NCI-H526 (cell line): ENCODE measurements at places on chromosomes 7 and 10.

GRCh38 chr7:146656988-146657387 lies 540.4 kb downstream of the CNTNAP2 start:
- DNase-seq: no peak

- no peak for DNase-seq
Observed at GRCh38 chr10:132386419-132386831, 10.6 kb upstream of the PWWP2B start.

DNA sequence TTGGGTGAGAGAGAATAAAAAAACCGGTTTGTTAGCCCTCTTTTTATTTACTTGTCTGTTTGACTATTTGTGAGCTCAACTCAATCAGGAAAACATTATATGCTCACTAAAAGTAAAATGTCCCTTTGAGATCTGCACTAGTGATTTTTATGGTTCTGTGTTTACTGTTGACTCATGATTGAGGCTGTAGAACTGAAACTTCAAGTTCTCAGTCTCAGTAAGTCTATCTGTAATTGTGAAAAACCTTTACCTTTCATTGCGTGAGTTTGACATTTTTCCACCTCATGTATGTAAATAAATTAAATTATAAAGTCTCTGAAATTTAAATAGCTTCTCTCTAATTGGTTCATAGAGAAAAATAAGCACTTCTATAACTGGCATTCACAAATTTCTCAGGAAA lies 17.0 kb upstream of the CASD1 start:
- DNase-seq: no peak

DNA sequence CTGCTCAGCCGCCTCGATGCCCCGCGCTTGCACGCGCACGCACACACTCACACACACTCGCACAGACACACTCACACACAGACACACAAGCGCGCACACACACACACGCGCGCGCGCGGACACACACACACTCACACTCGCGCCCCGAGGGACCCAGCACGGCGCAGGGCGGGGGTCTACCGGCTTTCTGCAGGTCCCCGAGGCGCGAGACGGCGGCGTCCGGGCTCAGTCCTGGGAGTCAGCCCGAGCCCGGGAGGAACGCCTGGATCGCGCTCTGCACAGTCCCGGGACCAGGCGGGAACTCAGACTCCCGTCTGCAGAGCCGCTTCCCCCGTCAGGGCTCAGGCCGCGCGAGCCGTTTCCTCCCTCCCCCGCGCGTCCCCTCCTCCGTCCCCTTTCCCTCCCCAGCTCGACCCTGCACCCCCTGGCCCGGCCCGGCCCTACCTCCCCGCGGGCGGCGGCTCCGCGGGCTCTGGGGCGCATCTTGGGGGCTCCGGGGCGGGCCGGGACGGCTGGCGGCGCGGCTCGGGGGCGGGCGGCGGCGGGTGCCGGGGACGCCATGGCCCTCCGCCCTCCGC lies 464 bp downstream of the DENND2A start:
- peak; percentile 48 for DNase-seq

- DNase-seq: no peak
Observed at GRCh38 chr7:137546009-137546408, 202.5 kb upstream of the PTN start.

DNA sequence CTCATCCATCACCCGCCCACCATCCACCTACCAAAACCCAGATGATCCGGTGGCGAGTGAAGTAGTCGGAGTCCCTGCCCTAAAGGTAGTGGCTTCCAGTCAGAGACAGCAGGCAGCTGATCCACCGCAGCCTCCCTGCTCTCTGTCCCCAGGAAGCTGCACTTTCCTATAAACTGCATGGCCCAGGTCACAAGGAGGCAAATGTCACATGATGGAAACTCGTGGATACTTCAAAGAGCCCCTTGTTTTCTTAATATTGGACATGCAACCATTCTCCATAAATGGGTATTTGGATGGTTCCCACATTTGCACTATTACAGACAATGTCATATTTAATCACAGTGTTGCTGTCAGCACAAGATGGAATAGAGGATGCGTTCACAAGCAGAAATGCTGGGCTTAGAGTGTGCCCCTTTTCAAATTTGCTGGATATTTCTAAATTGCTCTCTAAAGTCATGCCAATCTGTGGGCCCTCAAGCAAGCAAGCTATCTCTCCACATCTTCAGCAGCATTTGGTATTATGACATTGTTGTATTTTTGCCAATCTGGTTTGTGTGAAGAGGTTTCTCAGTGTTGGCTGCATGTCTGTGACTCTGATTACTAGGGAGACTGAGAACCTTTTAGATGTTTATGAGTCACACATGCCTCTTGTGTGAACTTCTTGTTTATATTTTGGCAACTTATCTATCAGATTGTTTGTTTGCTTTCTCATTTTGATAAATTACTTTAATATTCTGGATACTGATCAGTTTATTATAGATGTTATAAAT lies 822.0 kb downstream of the TNS3 start:
- no peak for DNase-seq

DNA sequence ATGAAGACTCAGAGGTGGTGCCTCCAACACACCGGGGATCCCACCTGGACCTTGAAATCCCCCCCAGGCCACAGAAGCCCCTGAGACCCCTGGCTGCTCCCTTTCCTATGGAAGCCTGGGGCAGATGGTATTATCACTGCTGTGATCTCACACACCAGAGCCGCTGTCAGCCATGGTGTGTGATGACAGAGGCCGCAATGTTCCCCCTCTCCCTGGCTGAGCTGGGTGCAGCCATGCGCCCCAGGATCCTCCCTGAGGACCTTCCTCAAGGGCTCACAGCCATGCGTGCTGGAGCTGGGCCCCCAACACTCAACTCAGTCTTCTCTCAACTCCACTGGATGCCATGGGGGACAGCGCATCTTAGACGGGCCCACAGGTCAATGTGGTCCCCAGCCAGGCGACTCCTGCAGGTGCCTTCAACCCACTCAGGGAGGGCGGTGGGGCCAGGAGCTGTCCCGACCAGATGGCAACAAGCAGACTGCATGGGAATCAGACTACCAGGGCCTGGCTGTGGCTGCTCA lies 44.9 kb downstream of the VIPR2 start:
- no peak for DNase-seq

GRCh38 chr10:42865716-42866114 lies 83.1 kb downstream of the BMS1 start:
- DNase-seq: no peak

GRCh38 chr10:92662848-92663247 lies 26.9 kb upstream of the HHEX start:
- DNase-seq: no peak

DNA sequence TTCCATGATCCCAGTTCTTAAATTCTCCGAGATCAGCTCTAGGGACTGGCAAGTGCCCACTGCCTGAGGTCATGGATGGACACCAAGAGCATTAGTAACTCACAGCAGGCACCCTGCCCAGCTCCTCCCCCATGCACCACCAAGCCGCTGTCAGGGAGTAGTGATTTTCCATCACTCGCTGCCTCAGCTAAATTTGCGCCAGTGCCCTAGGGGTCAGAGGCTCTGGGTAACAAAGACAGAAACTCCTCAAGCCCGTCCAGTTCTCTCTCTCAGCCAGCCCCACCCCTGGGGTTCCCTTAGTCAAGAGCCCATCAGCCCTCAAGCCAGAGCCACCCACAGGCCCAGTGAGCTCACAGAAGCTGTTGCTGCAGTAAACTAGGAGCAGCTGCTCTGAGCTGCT lies 30.0 kb downstream of the PAX2 start:
- no peak for DNase-seq

- DNase-seq: peak; percentile 45
Observed at GRCh38 chr7:150784120-150784736, 15.9 kb downstream of the TMEM176B start.

GRCh38 chr7:50353201-50353600 lies 48.7 kb downstream of the IKZF1 start:
- no peak for DNase-seq

DNA sequence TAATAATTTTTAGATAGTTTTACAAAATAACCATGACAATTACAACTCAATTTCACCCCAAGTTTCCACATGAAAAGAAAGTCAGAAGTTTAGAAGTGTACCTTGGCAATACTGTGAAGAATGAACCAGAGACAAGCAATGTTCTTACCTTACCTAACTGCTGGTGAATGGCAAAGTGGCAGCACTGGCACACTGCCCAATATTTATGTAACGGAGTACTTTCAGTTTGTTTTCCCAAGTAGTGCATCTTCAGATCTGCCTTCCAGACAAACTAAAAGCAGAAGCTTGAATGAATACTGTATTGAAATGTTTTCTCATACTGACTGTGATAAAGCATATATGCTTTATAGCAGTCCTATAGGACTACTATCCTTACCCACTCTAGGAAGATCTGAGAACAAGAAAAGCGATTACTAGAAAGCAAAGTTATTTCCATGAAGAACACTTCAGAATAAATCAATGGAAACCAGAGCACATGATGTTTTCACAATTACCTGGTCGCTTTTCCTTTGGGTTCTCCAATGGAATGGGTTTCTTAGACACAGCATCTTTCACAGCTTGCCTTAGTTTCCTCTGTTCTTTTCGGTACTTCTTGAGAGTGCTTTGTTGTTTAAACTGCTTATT lies 1.5 kb downstream of the NOC3L start:
- no peak for DNase-seq

DNA sequence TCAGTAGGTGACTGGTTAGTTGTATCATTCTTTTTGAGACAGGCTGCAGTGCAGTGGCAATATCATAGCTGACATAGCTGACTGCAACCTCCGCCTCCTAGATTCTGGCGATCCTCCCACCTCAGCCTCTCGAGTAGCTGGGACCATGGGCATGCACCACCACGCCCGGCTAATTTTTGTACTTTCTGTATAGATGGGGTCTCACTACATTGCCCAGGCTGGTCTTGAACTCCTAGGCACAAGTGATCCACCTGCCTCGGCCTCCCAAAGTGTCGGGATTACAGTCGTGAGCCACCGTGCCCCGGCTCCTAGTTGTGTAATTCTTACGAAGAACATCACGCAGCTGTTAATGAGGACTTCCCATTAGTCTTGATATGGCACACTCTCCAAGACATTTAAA lies 123.4 kb upstream of the VKORC1L1 start:
- no peak for DNase-seq

DNA sequence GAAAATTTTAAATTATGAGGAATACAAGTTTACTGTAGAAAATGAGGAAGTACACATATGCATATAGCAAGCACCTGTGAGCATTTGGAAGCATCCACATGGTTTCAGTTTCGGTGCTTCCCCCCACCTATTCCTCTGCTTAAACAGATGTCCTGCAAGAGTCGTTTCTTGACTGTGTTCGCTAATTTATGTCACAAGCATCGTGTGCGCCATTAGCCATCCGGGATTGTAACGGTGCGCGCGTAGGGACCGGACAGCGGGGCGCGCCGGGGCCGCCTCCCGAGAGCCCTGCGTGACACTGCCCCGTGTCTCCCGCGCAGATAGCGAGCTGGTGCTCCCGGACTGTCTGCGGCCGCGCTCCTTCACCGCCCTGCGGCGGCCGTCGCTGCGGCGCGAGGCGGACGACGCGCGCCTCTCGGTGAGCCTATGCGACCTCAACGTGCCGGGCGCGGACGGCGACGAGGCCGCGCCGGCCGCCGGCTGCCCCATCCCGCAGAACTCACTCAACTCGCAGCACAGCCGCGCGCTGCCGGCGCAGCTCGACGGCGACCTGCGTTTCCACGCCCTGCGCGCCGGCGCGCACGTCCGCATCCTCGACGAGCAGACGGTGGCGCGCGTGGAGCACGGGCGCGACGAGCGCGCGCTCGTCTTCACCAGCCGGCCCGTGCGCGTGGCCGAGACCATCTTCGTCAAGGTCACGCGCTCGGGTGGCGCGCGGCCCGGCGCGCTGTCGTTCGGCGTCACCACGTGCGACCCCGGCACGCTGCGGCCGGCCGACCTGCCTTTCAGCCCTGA lies 90.9 kb downstream of the NEURL1 start:
- no peak for DNase-seq

- DNase-seq: no peak
Observed at GRCh38 chr10:70459061-70459773, 17.7 kb upstream of the NODAL start.

- DNase-seq: no peak
Observed at GRCh38 chr10:58358314-58358933, 23.6 kb downstream of the UBE2D1 start.

DNA sequence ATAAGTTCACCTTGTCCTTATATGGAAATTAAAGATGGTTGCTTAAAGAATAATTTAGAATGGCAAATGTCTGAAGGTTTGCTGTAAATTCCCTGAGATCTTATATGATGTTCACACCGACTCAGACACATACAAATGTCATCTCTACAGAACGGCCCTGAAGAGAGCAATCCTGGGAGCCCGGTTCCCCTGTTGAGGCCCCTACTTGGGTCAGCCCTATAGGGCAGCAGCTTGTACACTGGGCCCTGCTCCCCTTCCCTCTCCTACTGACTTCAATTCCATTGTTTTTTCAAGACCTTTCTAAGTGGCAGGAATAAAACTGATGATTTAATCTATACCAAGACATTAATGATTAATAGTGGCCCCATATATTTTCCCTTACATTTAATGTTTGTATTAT lies 813.3 kb upstream of the C7orf33 start:
- DNase-seq: no peak

- no peak for DNase-seq
Observed at GRCh38 chr10:130368761-130369560, 232.8 kb downstream of the GLRX3 start.

DNA sequence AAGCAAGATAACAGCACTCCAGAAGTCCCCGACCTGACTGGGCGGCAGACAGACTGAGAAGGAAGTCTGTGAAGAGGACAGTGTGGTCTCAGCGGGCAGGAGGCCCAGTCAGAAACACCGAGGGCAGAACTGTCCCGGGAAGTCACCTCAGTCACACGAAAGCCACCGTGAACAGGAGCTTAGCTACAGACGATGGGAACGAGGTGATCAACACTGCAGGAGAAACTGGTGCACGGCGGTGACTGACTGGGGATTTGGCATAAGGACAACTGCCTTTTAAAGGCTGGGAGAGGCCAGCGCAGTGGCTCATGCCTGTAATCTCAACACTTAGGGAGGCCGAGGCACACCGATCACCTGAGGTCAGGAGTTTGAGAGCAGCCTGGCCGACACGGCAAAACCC lies 217.8 kb downstream of the PTPRN2 start:
- no peak for DNase-seq

- no peak for DNase-seq
Observed at GRCh38 chr10:11527691-11528255, 83.7 kb downstream of the USP6NL start.

- DNase-seq: no peak
Observed at GRCh38 chr10:110436554-110437350, 61.0 kb upstream of the DUSP5 start.

DNA sequence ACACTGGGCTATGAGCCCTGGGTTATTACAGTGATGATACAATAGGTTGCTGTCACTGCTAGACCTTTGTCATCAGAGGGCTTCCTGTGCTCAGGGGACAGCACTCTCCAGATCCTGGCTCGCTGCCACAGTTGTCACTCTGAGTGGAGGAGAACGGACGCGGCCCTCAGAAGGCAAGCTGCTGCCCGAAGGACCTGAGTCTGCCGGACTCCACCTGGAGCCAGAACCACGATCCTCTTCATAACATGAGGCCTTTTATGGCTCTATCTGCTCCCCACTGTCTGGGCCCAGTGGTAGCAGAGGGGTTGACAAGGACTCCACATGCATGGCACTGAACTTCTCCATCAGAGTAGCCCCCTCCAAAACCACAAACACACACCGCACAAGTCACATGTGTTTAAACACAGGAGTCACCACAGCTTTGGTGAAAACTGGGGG lies 94.7 kb upstream of the EFCAB10 start:
- no peak for DNase-seq

- no peak for DNase-seq
Observed at GRCh38 chr10:1762076-1762475, 24.8 kb upstream of the ADARB2 start.
